Naive B cell (primary cell): ENCODE measurements at places on chromosomes 1 and 21.

GRCh38 chr21:34510148-34511142, 1.6 kb downstream of the KCNE1 start:
- DNase-seq = peak; percentile 1

GRCh38 chr1:118155106-118155505, 29.9 kb downstream of the SPAG17 start:
- DNase-seq = no peak

DNA sequence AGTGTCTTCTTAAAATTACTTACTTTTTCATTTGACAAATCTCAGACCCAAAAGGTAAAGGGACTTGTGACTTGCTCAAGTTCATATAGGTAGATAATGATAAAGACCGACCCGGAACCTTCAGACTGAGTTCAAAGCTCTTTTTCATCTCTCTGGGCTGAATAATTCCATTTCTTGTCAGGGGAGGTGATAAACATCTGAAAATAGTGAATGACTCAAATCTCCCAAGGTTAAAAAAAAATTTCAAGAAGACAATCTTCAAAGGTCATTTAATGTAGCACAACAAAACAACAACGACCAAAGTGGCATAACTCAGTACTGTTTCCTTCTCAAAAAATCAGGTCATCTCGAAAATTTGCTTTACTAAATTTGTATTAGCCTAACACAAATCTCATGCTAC, 20.6 kb downstream of the LUZP1 start:
- no peak for DNase-seq

GRCh38 chr1:111955755-111956154, 33.7 kb downstream of the KCND3 start:
- no peak for DNase-seq

DNA sequence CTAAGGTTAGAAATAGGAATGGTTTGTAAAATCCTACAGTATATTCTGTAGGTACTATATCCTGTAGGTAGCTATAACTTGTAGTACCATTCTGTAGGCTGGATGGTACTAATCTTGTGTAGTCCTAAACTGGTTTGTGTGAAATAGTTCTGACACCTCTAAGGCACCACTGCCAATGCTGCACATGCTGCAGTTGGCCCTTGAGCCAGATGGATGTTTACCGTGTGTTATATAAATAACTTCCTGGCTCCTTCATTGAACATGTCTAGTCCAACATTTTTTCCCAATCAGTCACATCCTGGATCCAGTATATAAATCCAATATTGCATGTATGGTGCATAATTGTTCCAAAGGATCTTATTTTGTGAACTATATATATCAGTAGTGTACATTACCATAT, 89.5 kb upstream of the GNG4 start:
- no peak for DNase-seq

- DNase-seq = no peak
Measured at GRCh38 chr1:101025283-101025656, 314 bp downstream of the DPH5 start.

DNA sequence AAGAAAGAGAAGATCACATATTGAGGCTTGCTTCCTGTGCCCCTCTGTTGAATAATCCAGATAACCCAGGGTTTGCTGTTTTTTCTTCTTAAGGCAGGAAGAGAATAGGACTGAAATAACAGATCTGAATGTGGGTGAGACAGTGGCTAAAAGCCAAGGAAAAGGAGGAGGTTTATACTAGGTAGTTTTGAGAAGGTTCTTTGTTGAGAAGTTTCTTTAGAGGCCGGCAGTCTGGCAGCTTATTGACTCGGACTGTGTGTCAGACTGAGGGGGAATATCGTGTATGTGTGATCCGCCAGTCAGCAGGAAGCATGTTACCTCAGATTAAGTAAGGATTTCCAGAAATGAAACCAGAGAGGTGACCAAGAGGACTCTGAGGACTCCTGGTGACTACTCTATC, 119.8 kb downstream of the PLA2G4A start:
- no peak for DNase-seq

DNA sequence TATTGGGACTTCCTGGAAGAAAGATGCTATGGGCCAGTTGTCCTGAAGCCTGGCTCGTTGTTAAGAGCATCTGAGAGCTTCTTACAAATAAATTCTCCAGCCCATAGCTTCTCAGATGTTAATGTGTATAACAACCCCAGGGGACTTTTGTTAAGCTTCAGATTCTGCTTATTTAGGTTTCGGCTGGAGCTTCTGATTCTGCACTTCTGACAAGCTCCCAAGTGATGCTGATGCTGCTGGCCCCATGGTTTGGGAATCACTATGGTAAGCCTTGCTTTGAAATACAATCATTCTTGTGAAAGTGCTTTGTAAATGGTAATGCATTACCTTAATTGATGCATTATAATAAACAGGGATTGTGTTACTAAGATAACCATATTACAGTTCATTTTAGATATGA, 281.8 kb upstream of the PLD5 start:
- DNase-seq = no peak

GRCh38 chr21:46146856-46147255, 8.5 kb downstream of the FTCD start:
- DNase-seq = no peak

DNA sequence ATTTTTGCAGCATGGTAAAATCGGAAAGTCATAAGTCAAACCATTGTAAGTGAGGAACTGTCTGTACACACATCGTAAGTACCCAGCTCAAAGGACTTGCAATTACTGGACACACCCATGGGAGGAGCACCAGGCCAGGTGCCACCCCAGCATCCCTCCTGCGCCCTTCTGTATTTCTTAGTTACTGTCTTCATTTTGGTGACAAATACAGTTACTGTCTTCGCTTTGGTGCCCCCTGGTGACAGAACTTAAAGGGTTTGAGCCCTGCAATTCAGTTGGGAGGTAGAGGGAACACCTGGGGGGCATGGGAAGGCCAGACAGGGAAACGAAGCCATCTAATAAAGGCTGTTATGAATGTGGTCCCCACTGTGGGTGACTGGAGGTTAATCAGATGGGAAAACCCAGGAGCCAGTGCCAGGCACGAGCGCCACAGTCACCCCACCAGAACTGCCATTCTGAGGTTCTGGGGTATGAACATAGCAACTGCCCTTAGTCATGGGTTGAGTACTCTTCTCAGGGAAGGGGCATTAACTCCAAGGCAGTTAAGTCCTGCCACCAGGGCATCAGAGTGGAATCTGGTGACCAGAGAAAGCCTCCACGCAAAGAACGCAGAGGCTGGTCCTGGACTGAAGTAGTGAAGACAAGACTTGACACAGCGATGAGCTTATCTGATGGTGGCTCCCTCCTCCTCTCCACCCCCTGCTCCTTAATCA, 612.9 kb downstream of the PTPRU start:
- DNase-seq = peak; percentile 8

DNA sequence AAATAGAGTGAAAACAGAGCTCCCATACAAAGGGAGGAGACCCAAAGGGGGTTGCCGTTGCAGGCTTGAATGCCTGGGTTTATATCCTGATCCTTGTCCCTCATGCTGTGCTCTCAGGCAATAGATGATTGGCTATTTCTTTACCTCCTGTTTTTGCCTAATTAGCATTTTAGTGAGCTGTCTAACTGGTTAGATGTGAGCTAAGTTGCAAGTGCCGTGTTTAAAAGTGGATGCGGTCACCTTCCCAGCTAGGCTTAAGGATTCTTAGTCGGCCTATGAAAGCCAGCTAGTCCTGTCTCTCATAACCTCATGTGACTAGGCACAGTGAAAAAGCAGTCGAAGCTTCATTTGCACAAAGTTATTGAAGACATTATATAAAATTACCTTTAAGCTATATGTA, 356.7 kb upstream of the TMPRSS15 start:
- no peak for DNase-seq

GRCh38 chr1:62265956-62266935, 53.0 kb downstream of the KANK4 start:
- no peak for DNase-seq
